Activated CD8-positive, alpha-beta memory T cell treated with anti-CD3 and anti-CD28 coated beads for 1 hour (primary cell): ENCODE measurements at places on chromosomes 1 and 21.
A peak's percentile ranks its signal among the peaks of the same experiment; 100 is the strongest.

GRCh38 chr1:185467122-185467521 lies 150.1 kb upstream of the IVNS1ABP start:
- DNase-seq: no peak

- DNase-seq: no peak
These were observed 66.5 kb downstream of the KIRREL1 start for GRCh38 chr1:158059984-158060383.

DNA sequence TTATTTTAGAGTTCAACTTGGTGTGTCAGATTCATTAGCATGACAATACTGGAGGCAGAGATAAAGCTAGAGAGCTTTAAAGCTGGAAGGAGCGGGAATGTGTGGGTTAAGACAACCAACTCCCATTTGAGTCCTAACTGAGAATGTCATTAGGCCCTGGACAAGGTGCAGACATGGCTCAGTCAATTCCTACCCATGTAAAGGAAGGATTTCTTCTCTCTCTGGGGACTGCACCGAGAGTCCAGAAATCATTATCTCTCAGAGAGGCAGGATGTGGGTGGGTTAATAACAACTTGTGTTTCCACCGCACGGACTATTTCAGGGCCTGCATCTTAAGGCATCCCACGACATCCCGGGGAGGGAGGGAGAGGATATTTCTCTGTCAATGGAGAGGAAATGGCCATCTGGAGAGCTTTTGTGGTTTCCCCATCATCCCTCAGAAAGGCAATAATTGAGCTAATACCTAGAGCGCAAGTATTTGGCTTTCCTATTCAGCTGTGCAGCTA lies 46.7 kb upstream of the SARS1 start:
- DNase-seq: no peak

DNA sequence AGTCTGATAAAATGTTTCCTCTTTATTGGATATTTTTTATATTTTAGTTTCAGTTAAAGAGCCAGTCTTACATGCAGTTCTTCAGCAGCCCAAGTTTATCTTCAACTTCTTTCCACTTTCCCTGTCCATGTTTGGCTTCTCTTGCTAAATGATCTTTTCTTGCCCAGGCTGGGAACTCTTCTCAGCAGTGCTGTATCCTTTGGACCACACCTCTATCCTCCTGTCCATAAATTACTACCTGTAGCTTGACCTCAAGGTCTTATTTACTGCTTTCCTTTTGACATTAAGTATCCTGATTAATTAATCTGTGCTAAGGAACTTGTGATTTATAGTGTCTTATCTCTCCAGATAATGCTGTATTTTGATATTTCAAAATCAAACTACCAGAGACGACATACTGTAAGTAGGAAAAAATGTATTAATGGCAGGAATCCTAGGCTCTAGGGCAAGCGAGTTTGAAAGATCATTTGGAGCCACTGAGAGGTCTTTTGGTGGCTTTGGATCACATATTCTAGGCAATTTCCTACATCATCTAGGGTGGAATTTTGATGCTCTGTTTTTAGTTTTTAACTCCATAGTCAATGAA lies 20.5 kb upstream of the PDC start:
- DNase-seq: no peak

DNA sequence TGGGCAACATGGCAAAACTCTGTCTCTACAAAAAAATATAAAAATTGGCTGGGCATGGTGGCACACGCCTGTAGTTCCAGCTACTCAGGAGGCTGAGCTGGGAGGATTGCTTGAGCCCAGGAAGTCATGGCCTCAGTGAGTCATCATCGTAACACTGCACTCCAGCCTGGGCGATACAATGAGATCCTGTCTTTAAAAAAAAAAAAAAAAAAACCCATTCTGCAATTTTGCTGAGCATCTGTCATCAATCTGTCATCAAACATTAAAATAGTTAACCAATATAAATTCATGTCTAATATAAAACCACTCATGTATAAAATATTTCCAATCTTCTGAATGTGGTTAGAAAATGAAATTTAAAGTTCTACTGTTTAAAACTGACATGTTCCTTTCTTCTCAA lies 56.9 kb downstream of the LPAR3 start:
- DNase-seq: no peak

DNA sequence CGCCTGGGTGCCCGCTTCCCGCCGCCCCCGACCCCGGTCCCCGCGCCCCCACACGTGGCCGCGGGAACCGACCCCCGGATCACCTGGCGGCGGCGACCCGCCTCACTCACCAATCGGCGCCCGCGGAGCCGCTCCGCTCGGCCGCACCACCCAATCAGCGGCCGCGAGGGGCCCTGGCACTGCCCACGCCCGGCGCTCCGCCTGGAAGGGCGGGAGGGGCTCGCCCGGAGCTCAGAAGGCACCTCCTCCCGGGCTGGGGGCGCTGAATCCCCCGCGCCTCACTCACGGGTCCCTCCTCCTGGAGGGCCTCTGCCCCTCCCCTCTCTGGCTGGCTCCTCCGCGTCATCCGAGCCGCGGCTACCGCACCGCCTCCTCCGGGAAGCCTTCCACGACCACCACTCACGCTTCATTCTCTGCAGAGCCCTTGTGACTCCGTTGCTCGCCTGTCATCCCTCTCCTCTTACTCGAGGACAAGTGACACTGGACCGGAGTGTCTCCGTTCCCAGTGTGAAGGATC lies 374 bp downstream of the SH2D5 start:
- peak; percentile 43 for DNase-seq

GRCh38 chr1:193346085-193346484 lies 159.7 kb upstream of the B3GALT2 start:
- DNase-seq: no peak

DNA sequence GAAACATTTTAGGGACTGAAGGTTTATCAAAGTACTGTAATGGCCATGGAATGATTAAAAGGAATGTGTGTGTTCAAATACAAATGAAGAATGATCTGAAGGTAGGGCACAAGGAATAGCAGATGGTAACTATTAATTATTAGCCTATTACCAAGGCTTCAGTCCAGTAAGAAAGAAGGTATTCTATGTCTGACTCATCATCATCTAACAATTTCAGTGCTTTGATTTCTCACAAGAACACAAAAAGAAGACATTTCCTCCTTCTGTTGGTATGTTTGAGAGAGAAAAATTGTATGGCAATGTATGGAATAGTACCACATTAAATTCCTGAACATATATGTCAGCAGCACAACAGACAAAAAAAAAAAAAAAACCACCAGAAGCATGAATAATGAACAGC lies 57.5 kb downstream of the TYW3 start:
- no peak for DNase-seq

- no peak for DNase-seq
These were observed 84.9 kb downstream of the KIF14 start for GRCh38 chr1:200535605-200536004.

- no peak for DNase-seq
These were observed 12.6 kb upstream of the C1QTNF12 start for GRCh38 chr1:1259119-1259488.

DNA sequence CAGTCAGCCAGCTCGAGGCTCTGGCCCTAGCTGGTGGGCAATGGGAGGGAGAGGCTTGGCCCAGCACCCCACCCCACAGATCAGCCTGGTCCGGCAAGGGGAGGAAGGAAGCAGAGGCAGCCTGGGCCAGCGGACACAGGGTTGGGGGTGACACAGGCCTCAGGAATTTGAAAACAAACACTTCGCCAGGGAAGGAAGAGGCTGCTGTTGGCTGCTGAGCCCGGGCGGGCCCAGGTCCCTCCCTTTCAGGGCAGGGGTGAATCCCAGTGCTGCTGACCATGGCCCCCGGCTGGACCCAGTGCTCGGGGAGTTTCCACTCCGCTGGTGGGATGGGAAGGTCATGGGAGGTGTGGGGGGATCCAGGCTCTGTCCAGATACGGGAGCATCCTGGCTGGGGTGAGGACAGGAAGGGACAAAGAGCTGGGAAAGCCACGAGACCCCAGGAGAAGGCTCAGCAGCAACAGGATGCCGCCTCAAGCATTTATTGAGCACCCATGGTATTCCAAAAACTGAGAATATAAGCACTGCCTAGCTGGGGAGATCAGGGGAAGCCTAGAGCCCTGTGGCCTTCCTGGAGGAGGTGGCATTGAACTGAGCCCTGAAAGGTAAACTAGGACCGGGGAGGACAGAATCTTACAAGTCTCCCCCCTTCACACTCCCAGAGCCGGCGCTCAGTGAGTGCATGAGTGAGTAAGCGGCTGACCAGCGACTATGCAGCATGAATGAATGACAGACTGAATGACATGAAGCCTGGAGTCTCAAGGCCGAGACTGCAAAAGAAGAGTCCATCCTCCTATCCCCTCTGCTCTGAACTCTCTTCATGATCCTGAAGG lies 26.2 kb upstream of the EPHA2 start:
- DNase-seq: no peak

DNA sequence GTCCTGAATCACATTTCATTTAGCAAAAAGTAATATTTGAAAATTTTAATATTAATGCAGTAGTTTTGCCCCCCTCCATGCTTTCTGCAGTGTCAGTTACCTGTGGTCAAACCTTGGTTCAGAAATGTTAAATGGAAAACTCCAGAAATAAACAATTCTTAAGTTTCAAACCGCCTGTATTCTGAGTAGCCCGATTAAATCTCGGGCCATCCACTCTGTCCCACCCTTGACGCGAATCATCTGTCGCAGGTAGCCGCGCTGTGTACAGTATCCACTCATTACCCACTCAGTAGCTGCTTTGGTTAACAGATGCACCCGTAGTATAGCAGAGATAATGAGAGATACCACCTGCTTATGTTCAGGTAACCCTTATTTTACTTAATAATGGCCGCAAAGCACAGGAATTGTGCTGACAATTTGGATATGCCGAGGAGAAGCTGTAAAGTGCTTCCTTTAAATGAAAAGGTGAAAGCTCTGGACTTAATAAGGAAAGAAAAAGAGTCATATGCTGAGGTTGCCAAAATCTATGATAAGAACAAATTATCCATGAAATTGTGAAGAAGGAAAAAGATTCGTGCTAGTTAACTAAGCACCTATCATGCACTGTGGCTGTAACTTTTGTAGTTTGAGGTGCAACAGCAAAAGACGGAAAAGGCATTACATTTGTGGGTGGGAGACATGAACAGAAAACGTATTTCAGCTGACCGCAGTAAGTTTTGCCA lies 889 bp upstream of the SCYL3 start:
- DNase-seq: no peak

- no peak for DNase-seq
These were observed 27.1 kb upstream of the GPR153 start for GRCh38 chr1:6288026-6288425.

- DNase-seq: no peak
These were observed 80.4 kb downstream of the KIF26B start for GRCh38 chr1:245235156-245235555.

- no peak for DNase-seq
These were observed 41.6 kb downstream of the PCNX2 start for GRCh38 chr1:233253832-233254331.

- DNase-seq: no peak
These were observed 34.1 kb upstream of the GNG4 start for GRCh38 chr1:235683653-235684052.

- no peak for DNase-seq
These were observed 24.2 kb downstream of the CAPZB start for GRCh38 chr1:19461220-19461554.

GRCh38 chr1:61743431-61743705 lies 1.1 kb downstream of the PATJ start:
- DNase-seq: no peak

- DNase-seq: no peak
These were observed 686.7 kb downstream of the MATN1 start for GRCh38 chr1:30036666-30037065.

DNA sequence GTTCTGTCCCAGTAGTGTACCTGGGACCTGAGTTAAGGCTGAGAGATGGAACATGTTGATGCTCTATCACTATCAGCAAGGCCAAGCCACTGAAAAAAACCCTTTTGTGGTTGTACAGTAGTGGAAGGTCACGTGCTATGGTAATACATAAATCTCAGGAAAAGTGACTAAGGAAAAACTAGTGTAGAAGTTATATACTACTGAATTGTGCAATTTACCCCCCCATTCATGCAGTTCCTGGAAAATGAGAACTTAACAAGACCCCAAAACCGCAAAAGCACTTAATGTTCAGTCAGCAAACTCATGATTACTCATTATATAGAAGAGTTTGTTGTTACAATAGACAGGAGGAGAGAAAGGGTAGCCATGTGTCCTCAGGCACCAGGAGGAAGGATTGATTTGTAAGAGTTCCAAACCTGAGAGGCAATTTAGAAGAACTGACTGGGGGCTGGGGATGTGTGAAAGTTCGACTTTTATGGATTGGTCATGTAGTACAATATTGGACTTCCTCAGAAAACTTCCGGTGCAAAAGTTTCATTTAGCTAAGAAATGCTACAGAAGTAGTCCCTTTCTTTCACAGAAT lies 91.6 kb downstream of the RGL1 start:
- DNase-seq: no peak

DNA sequence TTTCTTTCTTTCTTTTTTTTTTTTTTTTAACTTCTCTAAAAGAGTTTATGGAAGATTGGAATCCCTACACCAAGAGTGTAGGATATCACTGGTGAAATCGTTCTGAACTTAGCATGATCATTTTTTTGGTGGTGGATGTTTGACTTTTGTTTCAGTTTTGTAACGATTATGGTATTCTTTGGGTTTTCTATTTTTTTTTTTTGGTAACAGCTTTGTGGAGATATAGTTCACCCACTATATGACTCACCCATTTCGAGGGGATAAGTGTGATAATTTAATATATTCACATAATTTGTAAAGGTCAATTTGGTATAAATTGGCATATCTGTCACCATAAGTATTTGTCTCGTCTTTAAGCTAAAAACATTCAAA lies 29.2 kb downstream of the AGPAT3 start:
- no peak for DNase-seq

DNA sequence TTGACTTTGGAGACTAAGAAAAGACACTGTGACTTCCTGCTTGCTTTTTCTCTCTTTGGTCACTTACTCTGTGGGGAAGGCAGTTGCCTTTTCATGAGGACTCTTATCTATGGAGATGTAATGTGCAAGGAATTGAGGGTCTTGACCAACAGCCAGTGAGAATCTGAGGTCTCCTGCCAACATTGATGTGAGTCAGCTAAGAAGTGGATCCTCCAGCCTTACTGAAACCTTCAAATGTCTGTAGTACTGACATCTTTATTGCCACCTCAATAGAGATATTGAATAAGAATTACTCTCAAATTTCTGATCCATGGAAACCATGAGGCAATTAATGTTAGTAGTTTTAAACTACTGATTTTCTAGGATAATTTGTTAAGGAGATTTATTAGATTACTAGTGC lies 598.4 kb downstream of the ADGRL2 start:
- no peak for DNase-seq

GRCh38 chr1:248810000-248810726 lies 15.6 kb downstream of the SH3BP5L start:
- no peak for DNase-seq

DNA sequence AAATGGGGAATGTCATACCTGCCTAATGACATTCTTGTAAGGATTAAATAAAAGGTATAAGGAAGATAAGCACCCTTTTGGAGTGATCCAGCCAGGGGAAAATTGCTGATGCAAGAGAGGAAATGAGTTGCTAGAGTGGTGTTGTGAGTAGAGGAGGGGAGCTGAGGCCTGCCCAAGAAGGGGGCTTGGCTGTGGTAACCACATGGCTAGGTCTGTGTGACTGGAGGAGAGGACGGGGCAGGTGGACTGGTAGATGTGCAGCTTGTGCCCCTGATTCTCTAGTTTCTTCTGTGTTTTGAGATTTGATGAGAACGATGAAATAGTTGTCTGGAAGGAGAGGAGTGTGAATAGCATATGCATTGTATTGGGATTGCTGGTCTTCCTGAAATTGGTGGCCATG lies 6.6 kb downstream of the TXLNA start:
- no peak for DNase-seq

GRCh38 chr1:20634594-20635084 lies 1.4 kb downstream of the PINK1 start:
- DNase-seq: no peak

GRCh38 chr1:39540504-39541031 lies 36.0 kb downstream of the PABPC4 start:
- no peak for DNase-seq
